ENCODE measurements at places on chromosomes 7 and 10.

DNA sequence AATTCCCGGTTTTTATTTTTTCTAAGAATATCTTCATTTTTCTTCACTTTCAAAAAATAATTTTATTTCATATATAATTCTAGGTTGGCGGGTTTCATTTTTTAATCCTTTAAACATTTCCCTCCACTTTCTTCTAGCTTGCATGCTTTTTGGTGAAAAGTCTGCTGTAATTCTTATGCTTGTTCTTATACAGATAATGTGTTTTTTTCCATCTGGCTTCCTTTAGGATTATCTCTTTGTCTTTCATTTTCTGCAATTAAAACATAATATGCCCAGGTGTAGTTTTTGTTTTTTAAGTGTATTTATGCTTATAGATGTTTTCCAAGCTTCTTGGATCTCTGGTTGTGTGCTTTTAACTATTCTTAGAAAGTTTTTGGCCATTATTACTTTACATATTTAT, 341.3 kb upstream of the SEMA3C start:
- DNase-seq: no peak

DNA sequence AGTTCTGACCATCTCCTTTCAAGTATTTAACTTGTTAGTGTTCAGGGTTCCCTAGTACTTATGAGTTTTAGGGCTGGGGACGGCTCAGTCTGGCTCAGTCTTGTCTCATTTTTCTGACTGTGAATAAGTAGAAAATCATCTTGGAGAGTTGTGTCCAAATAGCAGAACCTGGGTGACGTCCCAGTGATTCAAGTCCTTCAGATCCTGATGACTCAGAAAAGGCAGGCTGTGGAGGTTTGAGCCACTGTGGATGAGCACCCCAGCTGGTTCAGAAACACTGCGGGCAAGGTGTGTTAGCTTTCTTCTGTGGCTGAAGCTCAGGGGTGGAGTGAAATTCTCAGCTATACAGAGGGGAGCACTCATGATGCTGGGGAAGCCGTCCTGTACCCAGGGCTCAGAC, 154.4 kb upstream of the NPY start:
- no peak for DNase-seq

DNA sequence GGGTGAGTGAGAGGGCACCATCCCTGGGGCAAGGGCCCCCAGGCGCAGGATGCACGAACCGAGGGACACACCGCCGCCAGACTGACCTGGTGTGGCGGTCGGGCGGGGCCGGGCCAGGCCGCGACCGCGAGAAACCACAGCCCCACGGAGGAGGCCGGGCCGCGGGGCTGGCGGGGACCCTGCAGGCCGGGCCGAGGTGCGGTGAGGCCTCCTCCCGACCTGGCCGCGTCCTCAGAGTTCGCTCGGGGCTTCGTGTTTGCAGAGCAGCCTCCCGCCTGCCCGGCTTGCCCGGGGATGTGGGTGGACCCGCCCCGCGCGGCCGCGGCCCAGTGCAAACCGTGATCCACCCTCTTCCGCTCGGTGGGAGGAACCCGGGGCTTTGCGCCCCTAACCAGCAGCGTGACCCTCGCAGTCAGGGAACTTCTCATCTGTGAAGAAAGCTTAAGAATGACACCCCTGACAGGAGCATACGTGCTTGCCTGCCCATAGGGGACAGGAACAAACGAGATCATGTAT, 20.6 kb upstream of the HOXA13 start:
- DNase-seq: no peak

DNA sequence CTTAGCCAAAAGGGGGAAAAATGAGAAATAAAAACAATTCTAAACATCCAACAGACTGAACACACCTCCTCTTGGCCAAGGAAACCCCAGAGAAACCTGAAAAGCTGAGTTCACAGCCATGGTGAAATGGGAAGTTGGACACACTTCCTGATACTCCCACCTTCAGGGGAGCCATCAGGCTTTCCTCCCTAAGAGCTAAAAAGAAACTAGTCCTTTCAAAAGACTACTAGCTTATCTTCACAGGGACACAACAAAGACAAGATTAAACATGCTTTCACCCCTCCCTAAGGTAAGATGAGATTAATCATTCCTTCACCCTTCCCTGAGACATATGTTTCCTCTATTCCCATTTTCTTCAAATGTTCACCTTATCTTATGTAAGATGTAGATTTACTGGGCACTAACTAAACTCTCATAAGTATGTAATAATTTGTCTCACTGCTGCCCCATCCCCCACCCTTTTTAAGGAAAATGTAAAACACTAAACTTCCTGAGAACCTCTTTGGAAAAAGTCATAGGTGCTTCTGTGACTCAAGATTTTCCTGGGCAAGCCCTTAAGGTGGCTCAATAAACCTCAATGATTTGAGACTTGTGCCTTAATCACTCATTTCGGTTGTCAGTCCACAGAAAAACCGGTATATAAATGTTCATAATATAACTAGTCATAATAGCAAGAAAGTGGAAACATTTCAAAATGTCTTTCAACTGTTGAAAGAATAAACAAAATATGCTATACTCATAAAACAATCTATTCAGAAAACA, 40.5 kb downstream of the HTR7 start:
- no peak for DNase-seq

DNA sequence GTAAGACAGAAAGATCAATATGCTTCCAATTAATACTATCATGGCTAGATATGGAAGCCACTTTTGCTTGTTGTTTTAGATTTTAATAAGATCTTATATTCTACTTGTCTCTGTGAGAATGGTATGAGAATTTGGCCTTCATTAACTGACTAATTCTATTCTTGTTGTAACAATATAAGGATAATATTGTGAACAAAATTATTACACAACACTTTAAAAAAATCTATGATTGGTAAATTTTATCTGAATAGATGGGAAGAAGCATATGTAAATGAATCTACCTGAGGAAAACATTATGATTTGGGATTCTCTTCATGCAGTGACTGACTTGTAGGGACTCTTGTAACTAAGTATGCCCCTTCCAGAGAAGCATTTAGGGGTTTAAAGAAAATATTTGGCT, 308.9 kb upstream of the KCND2 start:
- DNase-seq: no peak

DNA sequence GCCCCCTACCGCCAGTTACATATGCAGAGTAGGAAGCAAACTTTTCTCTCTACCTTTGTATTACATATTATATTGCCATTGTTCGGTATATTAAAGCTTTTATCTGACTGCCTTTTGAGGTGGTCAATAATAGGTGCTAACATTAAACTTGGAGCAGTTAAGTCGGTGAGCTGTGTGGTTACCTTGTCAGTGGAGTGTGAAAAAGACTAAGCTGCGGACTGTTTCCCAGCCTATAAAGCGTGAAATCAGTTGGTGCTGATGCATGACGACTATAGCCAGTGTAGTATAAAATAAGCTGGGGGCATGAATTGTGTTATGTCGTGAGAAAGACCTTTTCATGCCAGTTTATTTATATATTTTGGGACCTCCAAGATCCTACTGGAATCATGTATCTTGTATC, 33.7 kb downstream of the R3HCC1L start:
- DNase-seq: no peak
